Glutamatergic neuron (in vitro differentiated cells): ENCODE measurements at places on chromosomes 4 and X. TPM values are rescaled to one million over a fixed set of nuclear protein-coding genes. Genes with fewer than 3 reads are reported as not detected.

Gene FRMPD4
- 6.2 TPM for total RNA-seq

Gene PGAM4
- not detected for total RNA-seq

Gene SORCS2
- total RNA-seq = 29.5 TPM

Gene NAA11
- not detected for total RNA-seq

Gene INTU
- 6.3 TPM for total RNA-seq

DNA sequence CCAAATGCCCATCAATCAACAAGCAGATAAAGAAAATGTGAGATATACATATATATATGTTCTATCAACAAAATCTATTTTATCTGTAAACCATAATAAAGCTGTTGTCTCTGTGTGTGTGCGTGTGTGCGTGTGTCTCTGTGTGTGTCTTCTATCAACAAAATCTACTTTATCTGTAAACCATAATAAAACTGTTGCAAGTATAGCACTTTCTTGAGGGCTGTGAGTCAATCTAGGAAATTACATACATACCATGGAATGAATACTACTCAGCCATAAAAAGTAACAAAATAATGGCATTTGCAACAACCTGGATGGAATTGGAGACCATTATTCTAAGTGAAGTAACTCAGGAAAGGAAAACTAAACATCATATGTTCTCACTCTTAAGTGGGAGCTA is 12.5 kb upstream of the PLK4 start:
- no peak overlapping the region for H3K4me3 ChIP-seq
- H3K27ac ChIP-seq = no peak overlapping the region
- H3K36me3 ChIP-seq = no peaks in the 10 kb centered on the region
- no peak for DNase-seq

- no peak for DNase-seq
- peaks cover 15% of the 10 kb centered on the region for H3K4me1 ChIP-seq
- H3K36me3 ChIP-seq = no peaks in the 10 kb centered on the region
- no peak overlapping the region for H3K27ac ChIP-seq
- H3K27me3 ChIP-seq = no peaks in the 10 kb centered on the region
Measured at GRCh38 chr4:125254106-125254505, 60.6 kb upstream of the FAT4 start.

GRCh38 chrX:75522565-75523431 is at the start of gene ZDHHC15:
ZDHHC15 (minus strand) TSS chrX:75523037; CDS start chrX:75523024, 13 bp downstream.
- H3K27ac ChIP-seq = peak within 1 kb of the TSS; percentile 99
- H3K27me3 ChIP-seq = peaks cover 7% of the 10 kb centered on the region
- H3K4me1 ChIP-seq = peaks cover 9% of the 10 kb centered on the region
- peak within 1 kb of the TSS; percentile 89 for H3K4me3 ChIP-seq
- peak; percentile 79 for DNase-seq

GRCh38 chr4:336893-337142 is 796 bp upstream of the ZNF141 start:
- DNase-seq = no peak
- H3K4me1 ChIP-seq = peaks cover 9% of the 10 kb centered on the region

DNA sequence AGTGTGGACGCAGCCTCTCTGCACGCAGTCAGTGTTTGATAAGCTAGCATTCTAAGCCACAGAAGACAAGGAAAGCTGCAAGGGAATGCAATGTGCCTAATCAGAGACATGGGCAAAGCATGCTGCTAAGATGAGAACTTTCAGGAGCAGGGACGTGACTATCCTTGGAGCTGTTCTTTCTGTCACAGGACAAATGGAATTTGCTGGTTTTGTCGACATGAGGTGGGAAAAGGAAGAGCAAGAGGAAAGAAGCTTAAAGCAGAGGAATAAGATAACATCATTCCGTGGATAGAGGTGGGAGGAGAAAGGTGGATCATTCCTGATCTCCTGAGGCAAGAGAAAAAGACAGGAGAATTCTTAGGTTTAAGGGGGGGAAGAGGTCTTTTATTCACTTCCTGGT is 33.7 kb downstream of the RBM47 start:
- H3K36me3 ChIP-seq = no peaks in the 10 kb centered on the region
- no peak for DNase-seq
- no peak overlapping the region for H3K27ac ChIP-seq
- no peaks in the 10 kb centered on the region for H3K27me3 ChIP-seq
- H3K4me1 ChIP-seq = no peaks in the 10 kb centered on the region
- no peak overlapping the region for H3K4me3 ChIP-seq

DNA sequence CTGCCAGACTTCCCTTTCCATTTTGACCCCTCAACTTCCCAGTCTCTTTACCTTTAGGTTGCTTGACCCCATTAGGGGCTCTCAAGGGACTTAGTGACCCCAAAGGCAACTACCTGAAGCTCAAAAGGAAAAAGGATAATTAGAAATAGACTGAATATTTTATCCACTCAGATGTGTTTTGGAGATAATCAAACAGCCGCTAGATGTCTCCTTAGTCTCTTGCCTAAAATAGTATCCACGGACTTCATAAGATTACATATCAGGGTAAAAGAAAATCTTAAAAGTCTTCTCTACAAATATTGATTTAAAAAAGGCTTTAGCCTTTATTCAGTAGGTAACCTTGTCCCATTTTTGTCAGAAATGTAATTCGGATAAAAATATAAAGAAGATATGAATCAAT is 21.0 kb upstream of the RHOXF2 start:
- H3K27me3 ChIP-seq = no peaks in the 10 kb centered on the region
- H3K27ac ChIP-seq = no peak overlapping the region
- H3K4me3 ChIP-seq = no peak overlapping the region
- no peak for DNase-seq

- no peak overlapping the region for H3K27ac ChIP-seq
- H3K4me3 ChIP-seq = no peak overlapping the region
- no peaks in the 10 kb centered on the region for H3K36me3 ChIP-seq
Measured at GRCh38 chr4:184267206-184267608, 49.5 kb upstream of the ENPP6 start.
